ENCODE measurements at places on chromosomes 13 and 19.

GRCh38 chr19:42069619-42070351 is at the start of gene GRIK5:
Gene GRIK5, minus strand, starts transcription at chr19:42070206. Its CDS starts 4,436 bp downstream, at chr19:42065770.
- DNase-seq, result no peak

- DNase-seq, result no peak
These were observed 6.7 kb downstream of the SOHLH2 start for GRCh38 chr13:36207672-36208071.

GRCh38 chr13:38582133-38582532 is 104.7 kb upstream of the FREM2 start:
- no peak for DNase-seq

GRCh38 chr19:2694196-2694595 is 8.3 kb downstream of the GNG7 start:
- DNase-seq, result no peak

- no peak for DNase-seq
These were observed 10.5 kb upstream of the KLK4 start for GRCh38 chr19:50921426-50922316.

DNA sequence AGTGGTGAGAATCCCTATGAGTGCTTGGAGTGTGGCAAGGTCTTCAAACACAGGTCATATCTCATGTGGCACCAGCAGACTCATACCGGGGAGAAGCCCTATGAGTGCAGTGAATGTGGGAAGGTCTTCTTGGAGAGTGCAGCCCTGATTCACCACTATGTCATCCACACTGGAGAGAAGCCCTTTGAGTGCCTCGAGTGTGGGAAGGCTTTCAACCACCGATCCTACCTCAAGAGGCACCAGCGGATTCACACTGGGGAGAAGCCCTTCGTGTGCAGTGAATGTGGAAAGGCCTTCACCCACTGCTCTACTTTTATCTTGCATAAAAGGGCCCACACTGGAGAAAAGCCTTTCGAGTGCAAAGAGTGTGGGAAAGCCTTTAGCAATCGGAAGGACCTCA is 18.7 kb upstream of the AURKC start:
- DNase-seq, result no peak

- no peak for DNase-seq
These were observed 21.8 kb downstream of the DCAF15 start for GRCh38 chr19:13974073-13974472.

DNA sequence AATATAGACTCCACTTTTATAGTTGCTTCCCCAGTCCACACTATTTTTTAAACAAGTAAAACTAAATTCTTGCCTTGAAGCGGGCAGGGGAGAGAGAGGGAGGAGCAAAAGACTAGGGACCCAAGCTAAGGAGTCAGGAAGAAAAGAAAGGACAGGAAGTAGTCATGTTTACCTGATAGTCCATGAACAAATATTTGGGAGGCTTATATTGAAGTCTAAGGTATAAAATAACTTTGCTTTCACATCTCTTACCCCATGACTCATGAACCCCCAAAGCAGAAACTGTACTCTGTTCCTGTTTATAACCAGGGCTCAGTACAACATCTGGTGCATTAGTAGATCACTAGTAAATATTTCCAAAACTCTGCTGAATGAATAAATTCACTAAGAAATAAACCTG is 67.3 kb downstream of the ZAR1L start:
- no peak for DNase-seq

DNA sequence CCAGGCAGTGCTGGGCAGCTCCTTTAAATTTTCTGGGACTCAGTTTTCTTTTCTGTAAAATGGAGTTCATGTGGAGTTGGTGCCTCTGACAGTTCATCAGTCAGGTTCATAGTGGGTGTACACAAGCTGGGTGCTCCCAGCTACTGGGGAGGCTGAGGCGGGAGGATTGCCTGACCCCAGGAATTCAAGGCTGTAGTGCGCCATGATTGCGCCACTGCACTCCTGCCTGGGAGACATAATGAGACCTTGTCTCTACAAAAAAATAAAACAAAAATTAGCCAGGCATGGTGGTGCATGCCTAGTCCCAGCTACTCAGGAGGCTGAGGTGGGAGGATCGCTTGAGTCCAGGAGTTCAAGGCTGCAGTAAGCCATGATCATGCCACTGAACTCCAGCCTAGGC is 21.1 kb downstream of the IQCN start:
- DNase-seq, result no peak

GRCh38 chr13:47672245-47673008 is 328.6 kb downstream of the SUCLA2 start:
- no peak for DNase-seq

GRCh38 chr13:87128036-87128435 is 543.1 kb upstream of the SLITRK5 start:
- DNase-seq, result no peak

DNA sequence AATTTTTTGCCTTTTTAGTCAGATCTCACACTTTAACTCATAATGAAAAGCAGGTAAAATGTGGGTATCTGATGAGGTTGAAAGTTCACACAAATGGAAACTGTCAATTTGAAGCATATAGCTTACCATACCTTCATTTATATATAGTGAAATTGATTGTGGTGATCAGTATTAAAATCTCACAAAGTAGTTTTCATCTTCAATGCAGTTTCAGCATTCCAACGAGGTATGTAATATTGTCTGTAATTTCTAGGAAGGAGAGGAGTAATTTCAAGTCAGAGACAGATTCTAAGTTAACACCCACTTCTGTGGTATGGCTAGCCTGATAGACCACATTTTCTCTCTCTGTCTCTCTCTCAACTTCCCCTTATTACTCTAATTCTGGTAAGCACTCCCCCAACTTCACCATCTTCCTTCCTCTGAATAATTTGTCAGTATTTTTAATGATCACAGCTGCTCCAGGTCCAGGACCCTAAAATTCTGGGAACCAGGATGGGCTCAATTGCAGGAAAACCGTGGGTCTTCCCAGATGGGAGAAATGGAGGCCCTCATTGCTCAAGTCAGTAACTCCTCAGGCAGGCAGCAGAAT is 455.7 kb downstream of the FGF9 start:
- DNase-seq, result no peak

DNA sequence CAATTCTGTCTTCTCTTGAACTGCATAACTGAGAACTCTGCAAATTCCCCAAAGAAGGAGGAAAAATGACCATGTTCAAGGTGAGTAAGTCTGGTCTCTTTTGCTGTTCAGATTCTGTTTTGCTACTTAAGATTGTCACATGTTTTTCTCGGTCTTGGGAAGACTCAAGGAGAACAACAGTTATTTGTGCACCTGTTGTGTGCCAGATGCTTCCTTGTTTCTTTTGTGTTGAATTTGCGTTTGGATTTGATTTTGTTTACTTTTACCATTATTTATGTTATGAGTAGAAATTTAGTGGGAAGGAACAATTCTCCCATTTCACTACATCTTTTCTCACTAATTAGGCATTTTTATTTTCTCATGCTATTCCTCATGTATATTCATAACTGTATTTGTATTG is 4.4 kb downstream of the ZNF284 start:
- no peak for DNase-seq

- no peak for DNase-seq
These were observed 141.9 kb downstream of the PCCA start for GRCh38 chr13:100230769-100231149.

DNA sequence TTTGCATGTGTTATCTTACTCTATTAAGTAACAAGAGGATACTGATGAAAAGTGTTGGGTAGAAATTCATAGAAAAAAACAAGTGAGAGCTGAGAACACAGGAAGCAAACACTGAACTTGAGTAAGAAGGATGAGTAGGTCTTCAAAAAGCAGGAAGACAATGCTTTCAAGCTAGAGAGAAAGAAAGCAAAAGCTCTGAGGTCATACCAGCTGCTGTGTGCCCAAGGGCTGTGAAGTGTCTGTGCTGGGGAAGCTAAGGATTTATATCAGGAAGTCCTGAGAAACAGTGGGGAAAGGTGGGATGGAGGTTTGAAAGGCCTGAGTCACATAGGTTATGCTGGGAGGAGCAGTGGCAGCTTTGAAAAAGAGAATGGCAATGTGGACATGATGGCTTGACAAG is 145.5 kb upstream of the MAB21L1 start:
- DNase-seq, result no peak

GRCh38 chr13:89458456-89458855 is 1787.3 kb downstream of the SLITRK5 start:
- DNase-seq, result no peak

- no peak for DNase-seq
These were observed 17.8 kb downstream of the LMTK3 start for GRCh38 chr19:48493718-48494401.

DNA sequence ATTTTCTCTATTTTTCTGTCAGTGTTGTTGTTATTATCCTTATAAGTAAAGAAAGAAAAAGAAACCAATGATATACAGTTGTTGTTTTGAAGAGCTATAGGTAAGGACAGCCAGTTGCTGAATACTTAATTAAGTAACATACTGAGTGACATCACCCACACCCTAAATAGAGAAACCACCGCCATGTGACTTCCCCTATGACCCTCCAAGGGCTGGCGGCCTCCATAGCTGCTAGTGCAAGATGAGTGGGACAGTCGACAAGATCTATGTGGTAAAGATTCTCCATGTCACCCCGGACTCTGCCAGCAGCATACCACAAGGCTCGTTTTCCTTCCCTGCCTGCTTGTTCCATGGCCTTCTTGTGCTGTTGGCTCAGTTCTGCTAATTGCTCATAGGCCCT is 221.1 kb downstream of the DNAJC15 start:
- DNase-seq, result no peak

DNA sequence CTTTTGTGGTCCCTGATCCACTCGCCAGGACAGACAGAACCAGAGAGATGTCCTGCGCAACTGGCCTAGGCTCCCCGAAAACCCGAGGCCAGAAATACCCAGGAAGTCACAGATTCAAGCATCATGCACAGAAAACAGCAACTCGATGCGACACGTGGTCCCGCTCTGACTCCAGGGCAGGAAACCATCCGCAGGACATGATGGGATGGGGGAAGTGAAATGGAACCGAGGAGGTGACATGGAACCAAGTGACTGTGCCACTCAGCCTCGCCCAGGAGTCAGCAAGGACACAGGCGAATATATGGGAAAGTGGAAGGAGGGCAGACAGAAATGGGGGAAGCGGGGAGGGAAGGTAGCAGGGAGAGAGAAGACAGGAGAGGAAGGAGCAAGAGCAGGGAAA is 1.1 kb downstream of the ZSCAN18 start:
- no peak for DNase-seq

DNA sequence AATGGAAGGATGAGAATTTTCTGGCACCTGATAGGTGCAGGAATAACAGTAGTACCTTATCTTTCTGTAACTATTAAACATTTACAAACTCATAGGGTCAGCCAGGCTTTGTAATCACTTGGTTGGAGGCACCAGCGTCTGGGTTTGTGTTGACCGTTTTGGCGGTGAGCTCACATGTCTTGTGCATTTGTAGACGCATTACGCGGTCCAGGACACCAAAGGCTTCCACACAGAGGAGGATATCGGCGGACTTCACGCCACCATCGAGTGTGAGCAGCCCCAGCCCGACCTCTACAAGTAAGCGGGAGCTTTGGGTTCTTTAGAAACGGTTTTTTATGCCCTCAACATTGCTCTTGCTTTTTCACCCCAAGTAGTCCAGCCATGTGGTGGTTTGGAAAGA is 129.3 kb downstream of the ATP11A start:
- DNase-seq, result no peak

GRCh38 chr19:58569943-58570670 is 3.0 kb downstream of the MZF1 start:
- DNase-seq, result no peak

GRCh38 chr13:95087746-95088305 is 213.4 kb downstream of the ABCC4 start:
- no peak for DNase-seq

GRCh38 chr19:38209671-38210457 is 14.2 kb downstream of the DPF1 start:
- DNase-seq, result no peak

- DNase-seq, result no peak
These were observed 26.6 kb downstream of the ATP11A start for GRCh38 chr13:112716461-112716820.

- DNase-seq, result no peak
These were observed 23.5 kb downstream of the ADGRL1 start for GRCh38 chr19:14182476-14182875.

DNA sequence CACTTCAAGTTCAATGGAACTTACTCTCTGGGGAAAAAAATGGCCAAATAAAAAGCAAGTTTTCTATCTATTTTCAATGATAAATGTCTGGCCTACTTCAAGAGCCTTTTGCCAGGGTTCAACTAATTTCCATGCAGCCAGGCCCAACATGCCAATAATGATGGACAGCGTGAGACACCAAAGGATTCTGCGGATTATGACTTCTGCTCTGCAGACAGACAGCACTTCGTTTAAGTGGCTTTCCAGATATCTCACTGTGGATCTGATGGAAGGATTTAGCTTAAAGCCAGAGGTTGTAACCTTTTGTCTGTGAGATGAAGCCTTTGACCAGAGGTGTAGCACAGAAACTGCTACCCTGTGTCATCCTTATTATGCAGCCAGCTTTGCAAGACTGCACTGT is 614.2 kb downstream of the DCT start:
- no peak for DNase-seq

DNA sequence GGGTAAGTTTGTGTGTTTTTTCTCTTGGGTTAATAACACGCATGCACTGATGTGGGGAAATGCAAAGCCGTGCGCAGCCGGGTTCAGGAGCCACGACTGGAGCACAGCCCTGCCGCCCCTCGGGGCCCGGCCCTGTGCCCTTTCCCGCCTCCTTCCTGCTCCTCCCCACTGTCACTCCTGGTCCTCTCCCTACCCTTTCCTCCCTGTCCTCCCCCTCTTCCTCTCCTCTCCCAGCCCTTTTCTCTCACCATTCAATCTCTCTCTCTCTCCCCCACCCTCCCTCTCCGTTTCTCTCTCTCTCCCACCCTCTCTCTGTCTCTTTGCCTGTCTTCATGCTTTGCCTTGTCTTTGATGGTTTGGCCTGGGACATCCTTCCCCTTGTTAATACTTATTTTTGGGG is 27.2 kb downstream of the PLEKHJ1 start:
- DNase-seq, result no peak

DNA sequence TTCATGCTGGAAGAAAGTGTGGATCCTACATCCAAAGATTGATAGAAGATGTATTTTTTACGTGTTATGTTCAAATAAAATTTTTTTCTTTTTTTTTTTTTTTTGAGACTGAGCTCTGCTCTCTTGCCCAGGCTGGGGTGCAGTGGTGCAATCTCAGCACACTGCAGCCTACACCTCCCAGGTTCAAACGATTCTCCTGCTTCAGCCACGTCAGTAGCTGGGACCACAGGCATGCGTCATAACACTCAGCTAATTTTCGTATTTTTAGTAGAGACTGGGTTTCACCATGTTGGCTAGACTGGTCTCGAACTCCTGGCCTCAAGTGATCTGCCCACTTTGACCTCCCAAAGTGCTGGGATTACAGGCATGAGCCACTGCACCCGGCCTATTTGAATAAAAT is 65.7 kb downstream of the KLF12 start:
- no peak for DNase-seq

GRCh38 chr13:101893021-101893420 is 440.5 kb downstream of the ITGBL1 start:
- no peak for DNase-seq

GRCh38 chr19:8332976-8333766 is 9.9 kb downstream of the KANK3 start:
- DNase-seq, result no peak
